ENCODE measurements at places on chromosomes 6 and 20.

GRCh38 chr20:62045529-62046285 lies 20.0 kb downstream of the TAF4 start:
- DNase-seq: no peak

GRCh38 chr6:112983713-112984261 lies 636.7 kb downstream of the RFPL4B start:
- no peak for DNase-seq

- DNase-seq: no peak
Observed at GRCh38 chr20:64095455-64095854, 11.3 kb upstream of the LKAAEAR1 start.

- no peak for DNase-seq
Observed at GRCh38 chr20:38148328-38149102, 16.6 kb downstream of the TGM2 start.

DNA sequence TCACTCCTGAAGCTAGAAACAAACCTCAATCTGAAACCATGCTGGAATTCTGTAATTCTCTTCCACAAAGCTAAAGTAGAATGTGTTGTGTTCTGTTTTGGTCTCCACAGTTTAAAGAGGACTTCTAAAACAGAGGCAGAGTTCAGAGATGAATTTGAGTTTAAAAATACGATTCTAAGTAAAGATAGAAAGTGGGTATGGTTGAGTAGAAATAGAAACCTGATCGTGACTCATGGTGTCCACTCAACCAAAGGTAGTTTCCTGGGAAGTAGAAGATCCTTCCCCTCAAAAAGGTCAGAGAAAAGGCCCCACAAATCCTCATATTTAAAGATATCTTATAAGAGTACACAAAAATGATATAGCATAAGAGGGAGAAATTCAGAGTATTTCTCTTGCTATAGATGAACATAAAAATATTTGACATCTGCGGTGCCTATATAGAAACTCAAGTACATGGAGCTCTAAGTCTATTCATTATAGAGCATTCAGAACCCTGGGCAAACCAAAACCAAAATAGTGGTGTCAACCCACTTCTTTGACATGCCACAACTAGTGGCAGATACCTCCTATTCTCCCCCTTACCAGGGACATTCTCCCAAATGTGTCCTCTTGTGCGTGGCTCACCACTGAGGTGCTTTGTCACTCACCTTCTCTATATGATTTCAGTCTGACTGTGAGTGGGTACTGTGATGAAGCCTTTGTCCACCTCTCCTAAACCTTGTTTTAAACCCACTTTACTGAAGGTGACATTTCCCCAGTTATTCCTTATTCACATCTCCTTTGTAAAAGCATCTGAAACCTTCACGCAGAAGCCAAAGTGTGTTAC lies 84.5 kb downstream of the PLCB1 start:
- DNase-seq: no peak

- no peak for DNase-seq
Observed at GRCh38 chr6:5732496-5732895, 274.2 kb downstream of the NRN1 start.

- DNase-seq: no peak
Observed at GRCh38 chr6:38942965-38943364, 105.6 kb upstream of the GLP1R start.

- no peak for DNase-seq
Observed at GRCh38 chr6:97059473-97059872, 134.9 kb downstream of the KLHL32 start.

GRCh38 chr6:112941613-112942012 lies 594.5 kb downstream of the RFPL4B start:
- no peak for DNase-seq

DNA sequence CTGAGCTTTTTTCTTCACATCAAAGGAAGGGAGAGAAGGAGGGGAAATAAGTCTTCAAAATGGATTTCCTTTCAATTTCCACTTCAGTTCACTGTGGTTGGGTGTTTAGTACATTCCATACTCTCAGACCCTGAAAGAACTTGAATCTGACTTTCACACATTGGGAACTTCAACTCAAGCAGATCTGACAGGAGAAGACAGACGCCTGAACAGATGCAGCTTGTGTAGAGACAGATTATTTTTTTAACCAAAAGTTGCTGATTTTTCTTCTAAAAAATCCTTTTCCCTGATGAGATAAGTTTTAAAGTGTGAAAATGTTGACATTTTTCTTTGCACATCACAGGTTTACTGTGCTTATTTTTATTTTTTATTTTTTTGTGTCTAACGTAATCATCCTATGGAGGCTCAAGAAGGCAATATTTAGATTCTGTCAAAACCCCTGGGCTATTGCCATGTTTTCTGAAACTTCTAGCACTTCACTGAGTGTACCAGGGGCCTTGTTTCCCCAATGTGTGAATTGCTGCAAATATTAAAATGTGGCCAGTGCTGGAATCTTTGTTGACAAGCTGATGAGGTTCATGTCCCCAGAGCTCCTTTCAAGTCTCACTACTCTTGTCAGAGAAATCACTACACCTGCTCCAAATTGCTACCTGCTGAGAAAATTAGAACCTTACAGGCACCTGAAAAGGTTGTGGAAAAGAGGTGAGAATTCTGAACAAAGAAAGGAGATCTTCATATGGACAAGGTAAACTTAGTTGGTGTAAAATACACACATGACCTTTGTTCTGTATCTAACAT lies 214.8 kb upstream of the BTBD3 start:
- DNase-seq: no peak

GRCh38 chr6:165818200-165818599 lies 155.2 kb upstream of the PDE10A start:
- DNase-seq: no peak

GRCh38 chr6:37176268-37177076 lies 6.5 kb downstream of the PIM1 start:
- no peak for DNase-seq

DNA sequence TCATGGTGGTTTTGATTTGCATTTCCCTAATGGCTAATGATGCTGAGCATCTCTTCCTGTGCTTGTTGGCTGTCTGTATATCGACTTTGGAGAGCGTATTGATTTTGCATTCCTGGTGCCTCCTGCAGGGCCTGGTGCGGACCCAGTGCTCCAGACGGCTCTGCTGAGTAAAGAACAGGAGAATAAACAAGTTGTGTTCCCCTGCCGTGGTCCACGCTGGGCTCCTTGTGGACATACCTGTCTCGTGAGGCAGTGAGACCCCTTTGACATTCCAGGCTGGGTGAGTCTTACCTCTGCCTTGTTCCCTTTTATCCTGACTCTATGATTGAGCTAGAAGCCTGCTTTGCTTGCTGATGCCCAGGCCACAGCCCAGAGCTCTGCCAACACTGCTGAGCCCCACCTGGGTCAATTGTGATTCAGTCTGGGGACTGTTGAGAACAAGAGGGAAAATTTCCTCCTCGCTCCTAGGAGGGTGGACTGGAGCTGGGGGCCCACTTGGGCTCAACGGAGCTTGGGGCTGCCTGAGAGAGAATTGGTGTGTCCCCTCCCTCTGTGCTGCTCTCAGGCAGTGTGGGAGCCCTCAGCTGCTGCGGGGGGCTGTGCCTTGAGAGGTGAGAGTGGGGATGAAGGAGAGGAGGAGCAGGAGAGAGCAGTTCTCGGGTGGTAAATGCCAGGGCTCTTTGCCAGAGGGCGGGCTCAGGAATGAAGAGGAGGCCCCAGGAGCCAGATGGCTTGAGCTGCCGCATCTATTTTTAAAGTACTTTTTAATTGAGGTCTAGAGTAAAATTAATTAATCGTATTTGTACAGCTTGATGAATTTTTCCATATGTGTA lies 43.7 kb upstream of the PMEPA1 start:
- DNase-seq: no peak

DNA sequence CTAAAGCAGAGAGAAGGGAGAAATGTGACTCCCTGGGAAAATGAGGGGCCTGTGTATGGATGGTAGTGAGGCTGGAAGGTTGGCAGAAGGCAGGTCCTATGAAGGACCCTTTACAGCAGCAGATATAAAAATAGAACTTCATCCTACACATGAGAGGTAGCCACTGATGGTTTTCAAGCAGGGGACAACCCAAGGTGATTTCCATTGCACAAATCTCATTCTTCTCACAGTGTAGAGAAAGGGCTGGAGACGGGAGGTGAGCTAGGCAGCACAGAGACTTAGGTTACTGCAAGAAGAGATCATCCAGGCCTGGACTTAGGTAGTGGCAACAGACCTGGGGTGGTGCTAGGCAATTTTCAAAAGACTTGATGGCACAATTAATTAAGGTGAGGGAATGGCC lies 30.7 kb downstream of the TRAM2 start:
- no peak for DNase-seq

- no peak for DNase-seq
Observed at GRCh38 chr6:44373051-44373450, 14.5 kb upstream of the CDC5L start.

GRCh38 chr6:22829070-22829469 lies 259.7 kb downstream of the HDGFL1 start:
- DNase-seq: no peak

GRCh38 chr6:25866011-25866410 lies 8.0 kb downstream of the SLC17A3 start:
- DNase-seq: no peak

DNA sequence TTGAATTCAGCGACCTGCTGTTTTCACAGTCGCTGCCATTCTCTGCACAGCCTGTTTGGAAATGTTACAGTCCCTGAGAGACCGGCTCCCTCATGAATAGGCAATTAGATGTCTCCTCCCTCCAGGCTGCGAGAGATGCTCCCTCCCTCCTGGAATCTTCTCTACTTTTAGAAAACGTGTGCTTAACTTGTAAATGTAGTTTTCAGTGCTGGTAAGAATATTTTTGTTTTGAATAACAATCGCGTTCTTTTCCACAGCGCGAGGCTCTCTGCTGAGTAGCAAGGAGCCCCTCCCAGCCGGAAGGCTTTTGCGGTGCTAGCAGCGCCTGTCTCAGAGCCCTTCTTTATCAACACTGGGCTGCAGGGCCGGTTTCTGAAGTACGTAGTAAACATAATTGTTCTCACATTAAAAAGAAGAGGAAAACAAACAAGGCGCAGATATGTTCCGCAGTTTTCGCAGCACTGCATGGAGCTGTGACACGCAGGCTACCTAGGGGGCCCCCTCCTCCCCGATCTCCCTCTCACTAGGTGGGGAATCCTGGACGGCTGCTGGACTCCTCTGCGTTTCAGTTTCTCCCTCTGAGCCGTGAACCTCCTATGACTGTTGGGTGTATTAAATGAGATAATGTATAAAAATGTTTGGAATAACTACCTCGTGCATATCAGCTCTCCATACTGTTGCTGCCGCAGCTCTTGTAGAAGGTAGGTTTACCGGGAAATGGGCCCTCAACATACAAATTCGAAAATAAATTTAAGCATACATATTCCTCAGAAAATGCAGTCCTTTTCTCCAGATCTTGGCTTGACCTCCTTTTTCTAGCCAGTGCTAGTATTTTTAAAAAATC lies 79.0 kb upstream of the SPACA1 start:
- DNase-seq: no peak

- DNase-seq: no peak
Observed at GRCh38 chr6:109701221-109701620, 10.1 kb downstream of the FIG4 start.

DNA sequence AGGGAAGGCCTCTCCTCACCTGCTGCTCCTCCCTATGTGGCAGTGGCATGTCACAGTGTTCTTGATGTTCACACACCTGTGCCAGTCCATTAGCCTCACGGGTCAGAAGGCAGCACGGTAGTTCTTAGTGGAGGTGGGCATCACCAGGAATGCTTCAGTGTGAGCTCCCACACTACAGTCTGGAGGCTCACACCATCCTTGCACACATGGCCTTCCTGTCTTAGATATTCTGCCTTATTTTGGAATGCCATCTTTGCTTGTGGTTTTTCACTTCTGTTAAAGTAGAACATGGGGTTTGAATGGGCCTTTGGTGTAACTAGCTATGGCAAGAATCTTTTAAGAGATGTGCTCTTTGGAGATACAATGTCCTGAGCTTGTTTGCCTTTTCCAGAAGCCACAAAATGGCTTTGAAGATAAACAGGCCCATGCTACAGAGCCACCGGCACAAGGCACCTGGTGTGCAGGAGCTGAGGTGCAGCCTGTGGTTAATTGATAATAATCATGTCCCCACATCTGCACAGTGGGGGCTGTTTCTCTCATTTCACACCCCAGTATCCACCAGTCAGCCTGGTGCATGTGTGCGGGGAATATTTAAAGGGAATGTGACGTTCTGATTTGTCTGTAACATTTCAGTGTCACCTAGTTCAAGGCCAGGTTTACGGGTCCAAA lies 3.2 kb upstream of the SLC17A9 start:
- no peak for DNase-seq

DNA sequence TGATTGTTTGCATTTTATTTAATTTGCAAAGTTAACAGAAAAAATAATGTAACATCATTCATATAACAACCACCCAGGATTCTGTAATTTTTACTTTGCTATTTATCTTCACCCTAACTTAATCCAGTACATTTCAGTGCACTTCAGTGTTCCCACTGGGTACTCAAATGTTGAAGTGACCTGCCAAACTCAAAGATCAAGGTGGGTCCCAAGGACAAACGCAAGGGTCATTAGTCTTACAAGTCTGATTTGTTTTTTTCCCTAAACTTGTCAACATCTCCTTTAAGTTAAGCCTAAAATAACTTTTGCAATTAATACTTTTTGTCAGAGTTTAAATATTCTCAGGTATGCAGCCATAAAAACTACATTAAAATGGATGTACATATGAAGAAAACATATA lies 53.0 kb downstream of the MOXD1 start:
- no peak for DNase-seq

GRCh38 chr6:137958811-137959565 lies 91.9 kb downstream of the TNFAIP3 start:
- no peak for DNase-seq

DNA sequence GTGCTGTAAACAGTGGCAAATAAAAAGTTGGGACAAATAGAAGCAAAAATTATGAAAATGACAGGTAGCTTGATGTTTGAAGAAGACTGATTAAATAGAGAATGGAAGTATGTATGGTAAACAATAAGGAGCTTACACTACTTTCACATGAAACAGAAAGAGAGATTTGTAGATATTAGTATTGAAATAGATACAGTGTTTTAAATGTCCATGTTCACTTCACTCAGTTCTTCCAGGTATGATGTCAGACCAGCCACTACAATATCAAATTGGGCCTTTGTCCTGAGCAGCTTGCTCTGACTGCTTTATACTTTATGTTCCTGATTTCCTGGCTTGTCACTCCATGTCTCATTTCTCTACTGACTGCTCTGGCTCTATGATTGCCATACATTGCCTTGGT lies 107.5 kb downstream of the CENPW start:
- DNase-seq: no peak

DNA sequence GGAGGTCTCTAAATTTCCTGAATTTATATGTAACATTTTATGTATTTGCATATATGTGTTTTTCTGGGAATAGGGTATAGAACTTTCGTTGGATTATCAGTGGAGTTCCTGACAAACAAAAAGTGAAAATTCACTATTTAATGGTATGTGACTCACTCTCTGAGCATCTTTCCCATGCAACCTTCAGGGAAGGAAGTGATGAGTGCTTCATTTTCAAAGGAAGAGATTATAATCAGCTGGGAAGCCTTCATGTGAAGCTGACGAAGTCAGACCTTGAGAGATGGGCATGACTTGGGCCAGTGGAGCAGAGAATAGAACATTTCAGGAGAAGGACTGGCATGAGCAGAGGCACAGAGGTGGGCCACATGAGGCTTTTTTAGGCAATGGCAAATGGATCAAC lies 72.7 kb downstream of the FAXC start:
- no peak for DNase-seq

- DNase-seq: no peak
Observed at GRCh38 chr6:164827537-164827936, 481.9 kb downstream of the C6orf118 start.

- no peak for DNase-seq
Observed at GRCh38 chr20:1360094-1360846, 31.3 kb upstream of the SDCBP2 start.
